Right atrium auricular region (tissue), 2 donors: ENCODE measurements at places on chromosomes 16 and 17. TPM values are rescaled to one million over a fixed set of nuclear protein-coding genes. Genes with fewer than 3 reads are reported as not detected.

The MARVELD3 gene
- not detected for total RNA-seq

The IRX3 gene
- 5.0 TPM for total RNA-seq

GRCh38 chr17:74584292-74585060, 7.6 kb downstream of the CD300LD start:
- H3K27ac ChIP-seq, result no peak overlapping the region
- no peaks in the 10 kb centered on the region for H3K4me1 ChIP-seq
- DNase-seq, result no peak
- no peak overlapping the region for H3K4me3 ChIP-seq
- no peaks in the 10 kb centered on the region for H3K27me3 ChIP-seq

DNA sequence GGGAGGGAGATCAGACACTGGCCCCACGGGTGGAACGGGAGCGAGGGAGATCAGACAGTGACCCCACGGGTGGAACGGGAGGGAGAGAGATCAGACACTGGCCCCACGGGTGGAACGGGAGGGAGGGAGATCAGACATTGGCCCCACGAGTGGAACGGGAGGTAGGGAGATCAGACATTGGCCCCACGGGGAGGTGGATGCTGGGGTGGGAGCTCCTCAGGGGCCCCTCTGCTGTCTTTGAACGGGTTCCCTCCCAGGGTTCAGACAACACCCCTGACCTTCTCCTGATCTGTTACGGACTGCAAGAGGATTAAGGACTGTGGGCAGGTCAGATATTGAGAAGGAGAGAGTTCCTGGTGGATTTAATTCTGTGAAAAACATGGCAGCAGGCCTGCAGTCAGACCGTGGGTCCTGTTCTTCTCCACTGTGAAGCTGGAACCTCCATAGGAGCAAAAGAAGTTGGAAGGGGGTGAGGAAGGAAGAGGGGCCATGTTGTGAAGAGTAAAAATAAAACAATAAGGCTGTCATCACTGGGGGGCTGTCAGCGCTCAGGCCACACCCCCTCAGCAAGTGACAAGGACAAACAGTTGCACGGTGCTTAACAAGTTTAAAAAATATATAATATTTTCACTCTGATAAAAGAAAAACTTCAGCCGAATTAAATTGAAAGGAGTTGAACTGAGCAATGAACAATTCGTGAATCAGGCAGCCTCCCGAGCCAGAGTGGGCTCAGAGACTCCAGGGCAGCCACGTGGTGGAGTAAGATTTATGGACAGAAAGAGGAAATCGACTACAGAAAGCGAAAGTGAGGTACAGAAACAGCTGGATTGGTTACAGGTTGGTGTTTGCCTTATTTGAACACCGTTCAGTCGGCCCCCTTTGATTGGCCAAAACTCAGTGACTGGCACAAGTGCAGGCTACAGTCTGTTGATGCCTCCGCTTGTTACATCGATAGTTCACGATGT, 348.7 kb upstream of the TNRC6C start:
- no peak overlapping the region for H3K27ac ChIP-seq
- peaks cover under 1% of the 10 kb centered on the region for H3K4me1 ChIP-seq
- H3K27me3 ChIP-seq, result no peaks in the 10 kb centered on the region
- no peaks in the 10 kb centered on the region for H3K36me3 ChIP-seq
- H3K4me3 ChIP-seq, result no peak overlapping the region

- no peak overlapping the region for H3K27ac ChIP-seq
- H3K4me3 ChIP-seq, result no peak overlapping the region
- no peaks in the 10 kb centered on the region for H3K36me3 ChIP-seq
- DNase-seq, result no peak
Measured at GRCh38 chr17:55432358-55433028, 10.9 kb upstream of the MMD start.

GRCh38 chr16:10871157-10871991, 5.6 kb upstream of the CIITA start:
- H3K36me3 ChIP-seq, result no peaks in the 10 kb centered on the region
- H3K4me1 ChIP-seq, result no peaks in the 10 kb centered on the region
- peak overlapping the region; percentile 27 for H3K27ac ChIP-seq
- no peak overlapping the region for H3K4me3 ChIP-seq

DNA sequence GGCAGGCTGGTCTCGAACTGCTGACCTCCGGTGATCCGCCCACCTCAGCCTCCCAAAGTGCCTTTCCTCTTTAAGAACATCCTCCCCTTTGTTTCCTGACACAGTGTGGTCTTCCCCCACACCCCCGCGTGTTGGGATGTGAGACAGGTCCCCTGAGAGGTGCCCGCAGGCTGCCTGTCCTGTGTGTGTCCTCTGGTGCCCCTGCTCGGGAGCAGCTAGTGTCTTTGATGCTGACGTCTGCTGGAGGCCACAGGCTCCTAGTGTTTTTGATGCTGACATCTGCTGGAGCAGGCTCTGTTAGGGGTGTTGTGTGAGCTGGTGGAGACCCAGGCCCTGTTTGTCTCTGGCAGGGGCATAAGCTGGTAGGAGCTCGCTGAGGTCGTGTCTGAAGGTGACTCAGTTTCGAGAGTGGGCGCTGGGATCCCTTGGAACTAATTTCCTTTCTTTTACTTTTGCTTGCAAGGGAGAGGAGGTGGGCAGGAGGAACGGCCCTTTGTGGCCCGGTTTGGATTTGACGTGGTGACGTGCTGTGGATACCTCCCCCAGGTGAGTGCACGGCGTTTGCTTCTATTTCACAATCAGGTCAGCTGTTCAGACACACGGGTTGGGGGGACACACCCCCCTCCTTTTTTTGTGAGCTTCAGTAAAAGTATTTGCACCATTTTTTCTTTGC, 6.0 kb downstream of the FN3KRP start:
- DNase-seq, result no peak
- H3K4me1 ChIP-seq, result peaks cover 5% of the 10 kb centered on the region
- H3K4me3 ChIP-seq, result no peak overlapping the region

The SOX15 gene
- 11.5 TPM for total RNA-seq

GRCh38 chr17:50626037-50626574, 8.6 kb upstream of the ABCC3 start:
- DNase-seq, result peak; percentile 79
- no peaks in the 10 kb centered on the region for H3K27me3 ChIP-seq
- peaks cover 4% of the 10 kb centered on the region for H3K4me1 ChIP-seq
- H3K27ac ChIP-seq, result no peak overlapping the region

- no peak overlapping the region for H3K27ac ChIP-seq
- no peak for DNase-seq
- no peak overlapping the region for H3K4me3 ChIP-seq
- no peaks in the 10 kb centered on the region for H3K36me3 ChIP-seq
- H3K4me1 ChIP-seq, result peaks cover 13% of the 10 kb centered on the region
Measured at GRCh38 chr17:58061672-58062071, 21.5 kb upstream of the DYNLL2 start.

The CCL22 gene
- total RNA-seq, result 0.08 TPM

GRCh38 chr16:70803319-70803718, 2.4 kb upstream of the VAC14 start:
- peaks cover 19% of the 10 kb centered on the region for H3K4me1 ChIP-seq
- peaks cover 3% of the 10 kb centered on the region for H3K36me3 ChIP-seq
- DNase-seq, result no peak

The SNAI3 gene
- total RNA-seq, result 1.6 TPM

The HAPSTR1 gene
- 36.1 TPM for total RNA-seq

The PDK2 gene
- total RNA-seq, result 186 TPM

- peaks cover 8% of the 10 kb centered on the region for H3K27me3 ChIP-seq
- no peaks in the 10 kb centered on the region for H3K36me3 ChIP-seq
- DNase-seq, result no peak
- no peaks in the 10 kb centered on the region for H3K4me1 ChIP-seq
- H3K4me3 ChIP-seq, result no peak overlapping the region
Measured at GRCh38 chr17:48307814-48308411, 122.1 kb downstream of the SKAP1 start.

DNA sequence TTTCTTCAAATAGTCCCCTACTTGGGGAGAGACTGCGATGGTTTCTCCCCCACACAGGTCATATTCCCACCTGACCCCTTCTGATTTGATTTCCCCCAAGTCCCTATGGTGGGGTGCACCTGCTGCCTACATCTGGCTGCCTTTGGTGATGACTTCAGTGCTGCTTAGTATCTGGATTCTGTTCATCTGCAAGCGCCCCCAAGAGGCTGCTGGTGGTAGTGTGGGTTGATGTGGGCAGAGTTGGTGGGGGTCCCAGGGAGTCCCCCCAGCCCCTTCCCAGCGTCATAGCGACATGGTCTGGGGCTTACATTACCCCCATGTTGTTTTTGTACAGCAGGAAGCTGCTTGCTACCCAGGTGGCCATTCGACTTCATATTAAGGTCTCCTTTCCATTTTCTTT, 99.2 kb downstream of the NTN1 start:
- H3K4me3 ChIP-seq, result no peak overlapping the region
- no peaks in the 10 kb centered on the region for H3K36me3 ChIP-seq
- H3K27ac ChIP-seq, result peak overlapping the region; percentile 21
- DNase-seq, result no peak

The WSCD1 gene
- 1.8 TPM for total RNA-seq

DNA sequence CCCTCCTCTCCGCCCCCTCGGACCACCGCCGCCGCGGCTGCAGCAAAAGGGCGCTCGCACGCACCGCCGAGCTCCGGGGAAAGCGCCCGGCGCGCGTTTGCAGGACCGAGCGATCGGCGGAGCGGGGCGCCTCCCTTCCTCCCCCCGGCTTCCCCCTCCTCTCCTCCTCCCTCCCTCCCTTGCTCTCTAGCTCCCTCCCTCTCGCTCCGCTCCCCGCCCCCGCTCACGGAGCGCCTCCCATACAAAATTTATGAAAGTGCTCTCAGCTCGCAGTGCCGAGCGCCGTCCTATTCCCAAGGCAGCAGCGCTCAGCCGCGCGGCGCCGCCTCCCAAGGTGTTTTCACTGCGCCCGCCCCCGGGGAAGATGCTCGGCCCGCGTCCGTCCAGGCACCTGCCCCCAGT, at the start of gene RTN4RL1:
Gene RTN4RL1 (minus strand): TSS at position 115 of the 402 bp plus-strand sequence. CDS start 469 bp downstream, outside the sequence.
- DNase-seq, result peak; percentile 65
- peak within 1 kb of the TSS; percentile 69 for H3K27ac ChIP-seq
- no peaks in the 10 kb centered on the region for H3K27me3 ChIP-seq
- no peaks in the 10 kb centered on the region for H3K36me3 ChIP-seq
- H3K4me3 ChIP-seq, result peak within 1 kb of the TSS; percentile 43
- peaks cover 48% of the 10 kb centered on the region for H3K4me1 ChIP-seq

GRCh38 chr16:88039591-88039990, 88.4 kb downstream of the BANP start:
- H3K36me3 ChIP-seq, result peaks cover 17% of the 10 kb centered on the region
- no peak overlapping the region for H3K4me3 ChIP-seq
- no peak for DNase-seq
- no peaks in the 10 kb centered on the region for H3K27me3 ChIP-seq

DNA sequence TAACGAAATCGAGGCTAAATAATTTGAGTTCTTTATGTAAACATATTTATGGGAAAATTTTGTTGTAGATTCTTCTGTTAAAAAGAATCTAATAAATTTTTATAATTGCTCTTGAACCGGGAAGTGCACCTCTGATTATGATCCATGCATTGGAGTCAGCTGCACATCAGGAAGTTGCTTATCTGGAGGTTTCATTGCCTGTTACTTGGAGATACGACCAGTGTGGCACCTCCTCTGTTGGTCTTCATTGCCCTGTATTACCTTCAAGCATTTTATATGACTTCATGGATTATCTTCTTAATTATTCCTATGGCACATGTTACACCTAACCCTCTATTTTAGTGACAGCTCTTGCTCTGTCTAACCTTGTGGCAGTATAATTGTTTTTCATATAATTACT, 312.6 kb upstream of the TBX2 start:
- no peak overlapping the region for H3K4me3 ChIP-seq
- no peaks in the 10 kb centered on the region for H3K36me3 ChIP-seq
- no peak for DNase-seq
- no peaks in the 10 kb centered on the region for H3K4me1 ChIP-seq
- no peaks in the 10 kb centered on the region for H3K27me3 ChIP-seq

GRCh38 chr17:73663614-73664013, 19.4 kb upstream of the SDK2 start:
- DNase-seq, result no peak
- H3K4me1 ChIP-seq, result no peaks in the 10 kb centered on the region
- no peaks in the 10 kb centered on the region for H3K27me3 ChIP-seq
- H3K27ac ChIP-seq, result no peak overlapping the region
- no peaks in the 10 kb centered on the region for H3K36me3 ChIP-seq

- no peak for DNase-seq
- H3K36me3 ChIP-seq, result no peaks in the 10 kb centered on the region
- no peak overlapping the region for H3K27ac ChIP-seq
- H3K4me3 ChIP-seq, result no peak overlapping the region
Measured at GRCh38 chr16:12580809-12581208, 222.9 kb downstream of the CPPED1 start.

The C16orf96 gene
- 0.24 TPM for total RNA-seq

GRCh38 chr16:8931859-8932258, 31.8 kb downstream of the USP7 start:
- H3K36me3 ChIP-seq, result peaks cover 22% of the 10 kb centered on the region
- no peak overlapping the region for H3K4me3 ChIP-seq
- no peaks in the 10 kb centered on the region for H3K4me1 ChIP-seq
- DNase-seq, result no peak

GRCh38 chr17:42287977-42288802, at the start of gene STAT5A:
STAT5A (plus strand) TSS chr17:42288498; CDS start chr17:42289412, 914 bp downstream.
- H3K4me3 ChIP-seq, result peak within 1 kb of the TSS; percentile 70
- DNase-seq, result peak; percentile 93
- H3K27me3 ChIP-seq, result no peaks in the 10 kb centered on the region
- H3K27ac ChIP-seq, result peak within 1 kb of the TSS; percentile 85
- peaks cover 5% of the 10 kb centered on the region for H3K36me3 ChIP-seq

The RPS2 gene
- 782 TPM for total RNA-seq

The CCL14 gene
- total RNA-seq, result 4.1 TPM

The ZNF423 gene
- 10.7 TPM for total RNA-seq

GRCh38 chr16:27549464-27549745, 308 bp downstream of the GTF3C1 start:
- no peaks in the 10 kb centered on the region for H3K27me3 ChIP-seq
- H3K36me3 ChIP-seq, result peaks cover 9% of the 10 kb centered on the region
- DNase-seq, result no peak

- H3K36me3 ChIP-seq, result no peaks in the 10 kb centered on the region
- no peak overlapping the region for H3K4me3 ChIP-seq
- H3K4me1 ChIP-seq, result peaks cover 3% of the 10 kb centered on the region
Measured at GRCh38 chr16:54519161-54519695, 232.6 kb upstream of the IRX3 start.
